ENCODE measurements at places on chromosomes 7 and 10.

GRCh38 chr10:132392811-132393694, 3.9 kb upstream of the PWWP2B start:
- no peak for DNase-seq

- DNase-seq: no peak
Observed at GRCh38 chr10:7445474-7446185, 34.8 kb upstream of the SFMBT2 start.

DNA sequence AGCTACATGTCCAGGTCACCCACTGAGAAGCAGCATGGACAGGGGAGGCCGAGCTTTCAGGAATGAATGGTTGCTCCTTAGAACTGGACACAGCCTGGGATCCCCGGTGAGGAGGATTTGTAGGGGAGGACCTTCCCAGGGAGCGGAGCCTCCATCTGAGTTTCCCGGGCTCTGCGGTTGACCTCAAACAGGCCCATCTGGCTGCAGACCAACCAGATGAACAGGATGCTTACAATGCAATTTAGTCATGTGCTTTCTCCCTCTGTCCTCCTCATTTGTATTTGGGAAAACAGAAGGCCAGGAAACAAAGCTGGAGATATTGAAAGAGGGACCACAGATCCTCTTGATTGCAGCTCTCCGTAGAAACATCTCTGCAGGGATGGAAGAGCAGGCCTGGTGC, 104.8 kb downstream of the EMX2 start:
- no peak for DNase-seq

DNA sequence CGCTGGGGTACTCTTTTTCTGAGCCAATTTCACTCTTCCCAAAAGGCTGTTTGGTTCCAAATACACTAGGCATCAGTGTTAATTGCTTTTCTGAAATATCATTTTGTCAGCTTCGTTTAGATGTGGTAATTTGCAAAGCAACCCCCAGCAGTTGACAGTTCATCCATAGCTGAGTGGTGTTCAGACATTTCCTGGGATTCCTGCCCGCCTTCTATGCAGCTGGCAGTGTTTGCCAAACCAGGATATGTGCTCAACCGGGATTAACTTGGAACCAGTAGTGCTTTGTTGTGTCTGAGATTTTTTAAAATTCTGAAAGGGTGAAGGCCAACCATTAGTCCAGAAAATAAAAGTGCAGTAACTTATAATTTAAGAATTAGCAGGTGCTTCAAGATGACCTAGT, 25.2 kb upstream of the MKLN1 start:
- no peak for DNase-seq

- no peak for DNase-seq
Observed at GRCh38 chr10:13219685-13220670, 14.2 kb downstream of the UCMA start.

GRCh38 chr10:112374724-112375541, 1.0 kb downstream of the ACSL5 start:
- DNase-seq: peak; percentile 24

- DNase-seq: no peak
Observed at GRCh38 chr10:18230794-18231193, 90.6 kb downstream of the CACNB2 start.

GRCh38 chr10:27713941-27714340, 31.7 kb downstream of the MKX start:
- DNase-seq: no peak

- DNase-seq: no peak
Observed at GRCh38 chr7:1769286-1770200, 99.5 kb downstream of the ELFN1 start.

DNA sequence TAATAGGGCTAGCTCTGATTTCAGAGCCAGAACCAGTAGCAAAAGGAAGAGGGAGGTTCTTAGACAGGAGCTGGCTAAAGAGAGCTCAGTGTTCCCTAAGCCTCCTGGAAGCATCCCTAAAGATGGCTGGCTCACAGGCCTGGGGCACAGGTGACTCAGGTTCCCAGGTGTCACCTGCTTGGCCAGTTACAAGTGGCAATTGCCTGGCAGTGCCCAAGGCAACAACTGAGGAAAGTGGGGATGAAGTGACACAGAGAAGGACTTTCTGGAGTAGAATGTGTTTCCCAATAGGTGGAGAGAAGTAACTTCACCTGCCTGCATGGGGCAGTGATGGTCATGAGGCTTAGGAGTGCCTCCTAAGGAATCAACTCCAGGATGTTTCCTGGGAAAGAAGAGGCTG, 66.5 kb upstream of the EEPD1 start:
- no peak for DNase-seq

GRCh38 chr10:4596951-4597350, 229.1 kb upstream of the AKR1E2 start:
- no peak for DNase-seq

DNA sequence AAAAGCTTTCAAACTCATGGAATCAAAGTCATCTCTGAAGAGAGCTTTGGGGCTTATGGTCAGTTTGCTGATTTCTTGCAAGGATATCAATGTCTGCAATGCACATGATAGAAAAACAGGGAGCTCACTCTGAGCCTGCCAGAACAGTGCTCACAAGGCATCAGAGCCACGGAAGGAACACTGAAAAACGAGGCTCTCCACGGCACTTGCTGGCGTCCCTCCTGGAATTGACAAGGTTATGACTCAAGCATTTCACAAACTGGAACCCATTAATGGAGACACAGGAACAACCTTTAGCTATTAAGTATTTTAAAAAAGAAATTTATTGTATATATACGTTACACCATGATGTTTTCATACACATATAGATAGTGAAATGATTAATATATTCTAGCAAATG, 266.3 kb downstream of the KCND2 start:
- no peak for DNase-seq

DNA sequence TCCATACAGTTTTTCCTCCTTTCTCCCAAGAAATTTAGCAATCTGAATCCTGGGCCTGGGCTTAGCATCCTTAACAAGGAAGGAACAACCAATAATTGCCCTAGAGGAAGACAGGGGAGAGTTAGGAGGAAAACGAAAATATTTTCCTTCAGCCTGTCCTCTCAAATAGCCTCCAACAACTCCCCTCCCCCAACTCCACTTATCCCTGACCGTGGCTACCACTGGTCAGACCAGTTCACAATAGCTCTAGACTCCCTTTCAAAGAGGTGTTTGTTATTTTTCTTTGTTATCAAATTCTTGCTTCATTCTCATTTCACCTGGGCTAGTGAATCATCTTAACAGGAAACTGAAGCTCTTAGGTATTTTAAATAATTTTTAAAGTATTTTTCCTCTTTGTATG, 114.1 kb downstream of the CPED1 start:
- no peak for DNase-seq

GRCh38 chr7:15015545-15016314, 113.2 kb upstream of the DGKB start:
- peak; percentile 41 for DNase-seq

- no peak for DNase-seq
Observed at GRCh38 chr10:99906470-99906869, 103.3 kb downstream of the DNMBP start.

GRCh38 chr7:86949779-86950260, 109.6 kb downstream of the ELAPOR2 start:
- no peak for DNase-seq

- DNase-seq: peak; percentile 37
Observed at GRCh38 chr10:64430690-64431323, 909.6 kb downstream of the REEP3 start.

- no peak for DNase-seq
Observed at GRCh38 chr10:128367807-128368206, 241.6 kb upstream of the MKI67 start.

DNA sequence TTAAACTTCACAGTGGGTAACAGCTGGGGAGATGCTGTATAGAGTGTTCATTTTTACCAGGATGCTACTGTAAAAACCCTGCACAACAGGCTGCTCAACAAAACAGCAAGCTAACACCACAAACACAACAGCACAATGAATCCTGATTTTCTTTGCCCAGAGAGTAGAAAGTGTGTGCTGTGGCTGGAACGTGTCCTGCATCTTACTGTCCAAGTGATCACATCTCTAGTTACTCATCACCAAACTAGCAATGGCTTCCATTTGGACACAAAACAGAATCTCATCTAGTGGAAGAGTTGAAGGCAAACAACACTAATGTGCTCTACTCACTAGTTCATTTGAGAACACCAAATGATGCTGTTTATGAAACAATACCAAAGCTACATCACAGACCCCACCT, 121.2 kb downstream of the SLC25A13 start:
- DNase-seq: no peak

- no peak for DNase-seq
Observed at GRCh38 chr7:146208492-146208891, 91.9 kb downstream of the CNTNAP2 start.

DNA sequence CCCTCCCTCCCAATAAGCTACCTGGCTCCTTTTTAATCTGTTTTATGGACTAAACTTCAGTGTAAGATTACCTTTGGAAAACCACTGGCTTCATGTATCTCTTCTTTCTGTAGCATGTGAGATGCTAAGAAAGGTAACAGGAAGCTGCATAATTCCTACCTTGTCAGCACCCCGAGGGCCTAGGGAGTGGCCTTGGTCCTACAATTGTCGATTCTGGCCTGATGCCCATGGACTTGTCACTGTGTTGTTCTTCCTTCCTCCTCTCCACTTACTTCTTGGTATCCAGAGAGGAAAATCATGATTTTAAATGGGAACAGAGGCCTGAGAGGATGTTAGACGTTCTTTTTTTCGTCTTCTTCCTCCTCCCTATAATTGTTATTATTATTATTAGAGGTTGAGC, 42.9 kb upstream of the PDZD8 start:
- no peak for DNase-seq

Measured in hematopoietic multipotent progenitor cell (in vitro differentiated cells).